ENCODE measurements at places on chromosomes 7 and 10.

- DNase-seq = no peak
Measured at GRCh38 chr7:135950972-135951371, 26.2 kb downstream of the MTPN start.

DNA sequence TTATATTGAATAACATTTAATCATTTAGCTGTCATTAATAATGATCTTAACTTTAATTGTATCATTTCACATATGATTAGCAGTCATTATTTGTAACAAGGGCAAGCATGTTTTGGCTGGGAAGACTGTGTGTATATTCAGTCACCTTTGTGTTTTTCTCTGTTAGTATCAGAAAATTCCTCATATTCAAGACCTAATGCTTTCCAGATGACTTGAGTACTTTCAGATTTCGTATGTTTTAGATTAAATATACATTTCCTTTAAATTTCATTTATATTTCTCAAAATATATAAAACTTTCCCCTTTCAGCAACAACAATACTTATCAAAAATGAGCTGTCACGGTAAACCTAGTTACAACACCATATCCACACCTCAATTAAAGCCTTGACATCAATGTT lies 6.3 kb upstream of the CACNA2D1 start:
- DNase-seq = no peak

DNA sequence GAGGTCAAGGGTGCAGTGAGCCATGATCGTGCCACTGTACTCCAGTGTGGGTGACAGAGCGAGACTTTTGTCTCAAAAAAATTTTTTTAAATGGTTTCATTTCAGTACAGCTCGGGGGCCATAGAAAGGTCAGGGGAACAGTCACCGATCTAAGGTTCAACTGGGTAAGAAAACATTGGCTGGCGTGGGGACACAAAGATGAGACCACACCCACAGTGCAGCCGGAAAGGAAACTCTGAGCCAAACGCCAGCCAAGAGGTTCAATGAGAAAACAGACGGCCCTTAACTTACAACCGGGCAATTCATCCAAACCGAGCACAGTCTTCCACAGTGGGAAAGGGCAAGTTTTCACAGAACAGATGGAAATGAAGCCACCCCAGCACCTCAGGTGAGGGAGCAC lies 65.1 kb downstream of the SLC37A3 start:
- DNase-seq = no peak

DNA sequence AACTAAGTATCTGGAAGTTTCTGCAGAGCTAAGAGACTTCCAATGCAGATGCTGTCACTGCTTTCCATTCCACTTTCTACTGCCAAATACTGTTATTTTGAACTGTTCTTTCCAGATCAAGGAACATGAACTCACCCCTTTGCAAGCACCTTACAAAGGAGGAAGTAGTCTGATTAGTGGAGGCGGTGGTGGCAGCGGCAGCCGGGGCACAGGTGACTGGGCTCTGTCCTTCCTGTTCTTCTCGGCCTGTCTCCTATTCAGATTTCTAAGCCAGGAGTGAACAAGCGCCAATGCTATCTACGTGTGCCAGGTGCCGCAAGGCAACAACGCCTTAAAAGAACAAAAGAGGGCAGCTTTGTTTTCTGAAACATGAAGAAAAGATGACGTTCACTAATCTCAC lies 44.9 kb downstream of the BEND7 start:
- DNase-seq = peak; percentile 0

GRCh38 chr7:50629238-50629901 lies 64.2 kb upstream of the DDC start:
- DNase-seq = no peak

DNA sequence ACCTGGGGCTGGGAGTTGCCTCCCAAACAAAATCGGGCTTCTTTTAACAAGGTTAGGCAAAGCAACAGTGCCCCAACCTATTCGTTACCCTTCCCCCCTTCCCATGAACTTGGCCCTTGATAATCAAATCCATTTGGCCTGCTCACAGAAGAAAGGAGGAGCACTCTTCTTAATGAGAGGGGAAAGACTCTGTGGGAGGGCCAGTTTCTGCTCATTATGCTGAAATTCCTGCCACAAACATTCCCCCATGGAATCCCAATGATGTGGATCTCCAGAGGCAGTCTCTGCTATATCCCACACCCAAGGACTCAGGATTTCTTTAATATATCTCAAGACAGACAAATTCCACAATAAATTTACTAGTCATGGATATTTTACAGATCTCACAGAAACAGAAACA lies 43.0 kb downstream of the LSM5 start:
- no peak for DNase-seq

GRCh38 chr10:49035920-49036319 lies 79.4 kb downstream of the VSTM4 start:
- DNase-seq = no peak

DNA sequence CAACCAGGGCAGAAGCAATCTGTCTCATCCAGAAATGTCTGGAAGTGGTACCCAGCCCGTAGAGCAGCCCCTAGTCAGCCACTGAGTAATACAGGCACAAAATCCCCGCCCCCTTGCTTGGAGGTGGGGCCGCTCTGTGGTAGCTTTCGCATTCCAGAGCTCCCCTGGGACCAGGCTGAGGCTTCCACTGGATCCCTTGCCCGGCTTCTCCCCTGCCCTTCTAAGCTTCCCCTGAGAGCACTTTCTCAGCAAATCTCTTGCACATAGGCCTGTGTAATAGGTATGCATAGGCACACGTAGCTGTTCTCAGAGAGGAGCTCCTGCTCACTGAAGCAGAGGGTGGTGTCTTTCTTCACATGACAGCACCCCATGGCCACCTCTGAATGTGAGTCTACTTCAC lies 144.2 kb downstream of the BMS1 start:
- peak; percentile 72 for DNase-seq

- DNase-seq = no peak
Measured at GRCh38 chr7:18524248-18524647, 28.7 kb downstream of the HDAC9 start.

GRCh38 chr7:100475549-100475948 lies 3.5 kb downstream of the TSC22D4 start:
- DNase-seq = no peak

GRCh38 chr7:5238500-5238899 lies 44.2 kb upstream of the SLC29A4 start:
- no peak for DNase-seq

- peak; percentile 87 for DNase-seq
Measured at GRCh38 chr10:27240212-27241009, at the start of gene ACBD5. Gene ACBD5, minus strand, starts transcription at chr10:27240797. Its CDS starts 109 bp downstream, at chr10:27240688.

- DNase-seq = no peak
Measured at GRCh38 chr7:44636041-44636584, 29.7 kb downstream of the OGDH start.

DNA sequence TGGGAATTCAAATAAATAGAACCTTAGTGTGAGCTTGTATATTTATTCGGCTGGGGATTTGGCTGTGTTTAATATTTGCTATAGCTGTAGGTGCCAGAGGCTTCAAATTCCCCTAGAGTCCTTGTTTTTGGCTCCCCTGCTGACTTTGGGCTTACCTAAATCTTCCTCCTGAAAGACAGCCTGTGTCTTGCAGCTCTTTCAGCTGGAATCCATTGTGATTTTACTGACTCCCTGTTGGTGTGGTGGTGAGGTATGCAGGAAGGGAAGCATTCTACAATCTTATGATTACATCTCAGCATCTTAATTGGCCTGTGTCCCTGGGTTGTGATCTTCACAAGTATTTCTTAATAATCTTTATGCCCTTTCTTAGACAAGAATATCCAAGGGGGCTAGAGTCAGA lies 25.9 kb downstream of the FOXI2 start:
- no peak for DNase-seq

GRCh38 chr10:98420786-98421185 lies 5.8 kb upstream of the PYROXD2 start:
- DNase-seq = no peak

- DNase-seq = no peak
Measured at GRCh38 chr10:27654284-27654683, 91.3 kb downstream of the MKX start.

DNA sequence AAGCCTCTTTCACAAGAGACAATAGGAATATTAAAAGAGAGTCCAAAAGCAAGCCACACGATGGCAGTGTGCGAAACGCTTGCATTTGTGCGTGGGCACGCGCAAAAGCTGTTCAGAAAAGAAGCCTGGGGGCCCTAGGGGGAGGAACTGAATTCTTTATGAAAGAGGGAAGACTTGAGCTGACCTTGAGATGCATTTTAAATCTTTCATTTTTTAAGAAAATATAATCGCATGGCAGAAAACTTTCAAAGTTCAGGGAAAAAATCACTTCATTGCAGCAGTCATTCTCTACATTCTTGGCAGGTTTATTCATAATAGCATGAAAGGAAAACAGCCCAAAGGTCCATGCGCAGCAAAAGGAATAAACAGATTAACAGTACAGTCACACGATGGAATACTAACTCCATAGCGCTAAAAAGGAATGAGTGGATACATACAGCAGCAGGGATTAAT lies 206.5 kb upstream of the PRKCQ start:
- no peak for DNase-seq

GRCh38 chr10:132338876-132339275 lies 6.9 kb downstream of the LRRC27 start:
- DNase-seq = no peak

DNA sequence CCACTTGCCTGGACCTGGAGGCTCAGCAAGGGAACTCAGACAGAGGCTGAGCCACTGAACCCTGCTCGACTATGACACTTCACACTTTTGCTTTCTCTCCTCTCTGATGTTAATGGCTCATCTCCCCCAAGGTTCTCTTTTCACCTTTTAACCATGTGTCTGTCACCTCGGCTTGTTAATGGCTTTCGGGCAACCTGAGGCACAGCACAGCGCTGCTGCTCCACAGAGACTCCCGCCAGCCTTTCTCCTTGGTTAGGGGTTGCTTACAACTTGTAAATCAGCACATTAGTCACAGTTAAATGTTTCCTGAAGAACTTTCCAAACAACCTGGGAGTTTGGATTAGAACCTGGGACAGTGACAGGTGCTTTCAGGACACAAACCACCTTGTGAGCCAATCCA lies 136.2 kb upstream of the TBX20 start:
- DNase-seq = no peak

DNA sequence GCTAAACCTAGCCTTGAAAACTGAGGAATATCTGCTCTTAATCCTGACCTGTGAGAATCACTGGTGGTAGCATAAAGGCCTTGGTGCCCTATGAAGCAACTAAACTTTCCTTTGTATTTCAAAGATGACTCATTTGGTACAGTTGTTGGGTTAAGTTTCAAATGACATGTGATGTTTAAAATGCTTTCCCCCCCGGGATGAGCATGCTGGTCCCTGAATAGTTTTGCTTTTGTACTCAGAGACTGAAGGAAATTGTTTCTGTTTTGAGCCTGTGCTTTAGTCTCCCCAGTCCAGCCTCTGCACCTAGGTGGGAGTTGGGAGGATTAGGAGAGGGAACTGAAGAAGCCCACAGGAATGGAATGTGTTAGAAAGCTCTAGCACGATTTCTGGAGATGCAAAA lies 258.9 kb upstream of the NPY start:
- no peak for DNase-seq

GRCh38 chr10:95312986-95313495 lies 22.2 kb upstream of the PDLIM1 start:
- no peak for DNase-seq

GRCh38 chr10:48209241-48209640 lies 65.3 kb downstream of the FRMPD2 start:
- DNase-seq = no peak

DNA sequence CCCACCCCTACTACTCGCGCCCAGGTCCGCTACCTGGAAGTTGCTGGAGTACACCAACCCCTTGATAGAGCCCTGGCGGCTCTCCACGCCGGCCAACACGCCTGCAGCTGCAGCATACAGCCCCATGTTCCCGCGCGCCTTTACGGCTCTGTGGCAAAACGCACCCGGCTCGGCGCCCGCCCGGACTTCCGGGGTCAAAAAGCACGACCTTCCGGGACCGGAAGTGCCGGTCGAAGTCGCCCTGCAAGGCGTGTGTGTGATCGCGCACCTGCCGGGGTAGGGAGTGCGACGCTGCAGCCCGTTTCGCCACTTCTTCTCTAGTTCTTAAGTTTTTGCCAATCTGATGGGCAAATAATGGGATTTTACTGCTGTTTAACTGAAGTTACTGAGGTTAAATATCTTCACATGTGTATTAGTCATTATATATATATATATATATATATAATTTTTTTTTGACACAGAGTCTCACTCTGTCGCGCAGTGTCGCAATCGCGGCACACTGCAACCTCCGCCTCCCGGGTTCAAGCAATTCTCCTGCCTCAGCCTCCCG lies at the start of gene NSUN5:
NSUN5 (minus strand) TSS at position 162 of the 550 bp plus-strand sequence; CDS start at position 126, 36 bp downstream.
- DNase-seq = peak; percentile 97

- peak; percentile 3 for DNase-seq
Measured at GRCh38 chr10:18658271-18659124, 733 bp upstream of the ARL5B start.

- DNase-seq = no peak
Measured at GRCh38 chr10:2703953-2704352, 363.4 kb upstream of the PFKP start.

DNA sequence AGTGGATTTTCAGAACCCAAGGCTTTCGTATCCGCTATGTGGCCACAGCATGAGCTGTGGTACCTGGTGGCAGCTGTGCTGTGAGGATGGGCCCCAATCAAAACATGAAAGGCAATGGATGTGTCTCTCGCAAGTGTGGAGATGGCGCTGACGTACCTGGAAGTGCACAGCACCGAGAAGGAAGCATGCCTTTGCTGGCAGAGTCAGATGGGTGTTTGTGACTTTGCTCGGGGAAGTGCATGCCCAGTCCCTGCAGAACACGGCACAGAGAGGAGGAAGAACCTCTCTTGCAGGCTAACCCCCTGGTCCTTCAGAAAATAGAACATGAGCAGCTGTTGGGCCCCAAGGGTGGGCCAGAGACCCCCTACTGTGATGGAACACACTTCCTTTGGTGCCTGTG lies 654.1 kb upstream of the ZWINT start:
- DNase-seq = no peak

GRCh38 chr10:110447886-110448285 lies 49.8 kb upstream of the DUSP5 start:
- no peak for DNase-seq

DNA sequence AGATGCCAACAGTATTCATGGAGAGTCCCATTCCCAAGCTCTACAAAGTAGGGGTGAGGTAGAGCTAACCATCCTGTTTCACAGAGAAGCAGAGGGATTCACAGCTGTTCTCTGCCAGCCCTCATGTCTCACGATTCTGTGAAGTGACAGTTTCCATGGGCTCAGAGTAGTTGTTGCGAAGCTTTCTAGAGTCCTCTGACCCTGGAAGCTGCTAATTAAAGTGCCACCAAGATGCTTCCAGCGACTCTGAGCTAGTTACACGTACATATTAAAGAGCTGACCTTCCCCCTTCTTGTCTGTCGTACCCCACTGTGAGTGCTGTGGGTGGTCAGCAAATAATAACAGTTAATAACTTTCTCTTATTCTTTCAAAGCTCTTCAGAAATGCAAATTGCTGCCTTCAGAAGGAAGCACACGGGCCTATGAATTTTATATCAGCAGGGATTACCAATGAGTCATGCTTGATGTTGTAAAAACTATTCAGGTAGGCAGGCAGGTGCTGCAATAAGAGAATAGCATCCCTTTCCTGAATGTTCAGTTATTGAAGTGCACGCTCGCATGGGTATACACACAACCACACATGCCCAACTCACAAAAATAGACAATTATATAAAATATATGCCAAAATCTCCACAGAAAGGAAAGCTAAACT lies 34.1 kb downstream of the DNAJB9 start:
- DNase-seq = no peak

GRCh38 chr10:102407425-102408130 lies 11.0 kb downstream of the PSD start:
- no peak for DNase-seq
